Right renal pelvis (tissue), 4 donors: ENCODE measurements at places on chromosomes 3 and 15. TPM values are rescaled to one million over a fixed set of nuclear protein-coding genes. Genes with fewer than 3 reads are reported as not detected.

GRCh38 chr15:49490966-49491365, 67.9 kb downstream of the FGF7 start:
- no peak for DNase-seq

- no peak for DNase-seq
These were observed 41.7 kb downstream of the KIF15 start for GRCh38 chr3:44803298-44803697.

GRCh38 chr3:100875239-100875638, 118.0 kb downstream of the ABI3BP start:
- DNase-seq, result peak; percentile 13

COPG1 gene
- 163 TPM for polyA plus RNA-seq

DNA sequence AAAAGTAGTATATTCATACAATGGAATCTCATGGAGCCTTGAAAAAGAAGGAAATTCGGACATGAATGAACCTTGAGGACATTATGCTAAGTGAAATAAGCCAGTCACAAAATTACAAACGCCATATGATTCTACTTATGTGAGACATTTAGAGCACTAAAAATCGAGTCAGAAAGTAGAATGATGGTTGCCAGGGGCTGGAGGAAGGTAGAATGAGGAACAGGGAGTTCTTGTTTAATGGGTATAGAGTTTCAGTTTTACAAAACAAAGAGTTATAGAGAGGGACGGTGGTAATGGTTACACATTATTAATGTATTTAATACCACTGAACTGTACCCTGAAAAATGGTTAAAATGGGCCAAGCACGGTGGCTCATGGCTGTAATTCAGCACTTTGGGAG, 19.5 kb downstream of the UBXN7 start:
- DNase-seq, result no peak

ZIC4 gene
- not detected for polyA plus RNA-seq

IRAK2 gene
- 0.84 TPM for polyA plus RNA-seq

SENP5 gene
- polyA plus RNA-seq, result 18.2 TPM

PSTPIP1 gene
- 0.69 TPM for polyA plus RNA-seq

- DNase-seq, result no peak
These were observed 53.5 kb upstream of the TIPARP start for GRCh38 chr3:156620901-156621300.

- peak; percentile 57 for DNase-seq
These were observed 3.1 kb downstream of the GP5 start for GRCh38 chr3:194395778-194396538.

GRCh38 chr15:73049564-73050215, 2.6 kb upstream of the NEO1 start:
- no peak for DNase-seq

GRCh38 chr3:47432673-47433072, 43.1 kb downstream of the SCAP start:
- no peak for DNase-seq
